ENCODE measurements at places on chromosomes 5 and 9. TPM values are rescaled to one million over a fixed set of nuclear protein-coding genes. Genes with fewer than 3 reads are reported as not detected.

DNA sequence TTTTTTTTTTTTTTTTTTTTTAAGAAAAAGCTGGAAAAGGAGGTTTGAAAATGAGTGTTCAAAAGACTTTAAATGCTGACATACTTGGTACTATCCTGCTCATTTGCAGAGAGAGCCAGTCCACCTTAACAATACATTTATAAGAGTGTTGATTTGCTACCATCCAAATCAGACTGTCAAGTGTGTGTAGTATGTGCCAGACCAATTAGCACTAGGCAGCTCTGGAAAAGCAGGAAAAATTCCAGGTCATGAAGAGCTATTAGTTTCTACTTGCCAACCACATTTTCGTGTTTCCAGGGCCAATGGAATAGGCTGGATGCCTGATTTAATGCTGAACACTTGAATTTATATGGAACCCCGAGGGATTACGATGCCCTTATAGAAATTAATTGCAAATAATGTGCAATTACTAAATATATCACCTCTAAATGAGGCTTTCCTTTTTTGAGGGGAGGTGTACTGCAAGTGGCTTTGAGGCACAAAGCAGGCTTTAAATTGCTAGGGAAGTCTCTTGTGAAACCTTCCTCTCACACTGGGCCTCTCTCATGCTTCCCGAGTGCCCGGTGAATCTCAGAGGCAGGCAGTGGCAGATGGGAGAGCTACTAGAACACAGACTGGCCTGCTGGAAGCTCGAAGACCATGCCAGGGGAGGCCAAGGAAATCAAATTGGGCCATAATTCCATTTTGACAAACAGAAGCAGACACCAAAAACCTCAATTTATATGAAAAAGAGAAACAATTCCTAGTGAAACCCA, 178.7 kb downstream of the PPP2R2B start:
- no peak overlapping the region for H3K27ac ChIP-seq
- no peak for DNase-seq
- no peak overlapping the region for H3K4me3 ChIP-seq
- no peaks in the 10 kb centered on the region for H3K36me3 ChIP-seq
- peaks cover 16% of the 10 kb centered on the region for H3K4me1 ChIP-seq

DNA sequence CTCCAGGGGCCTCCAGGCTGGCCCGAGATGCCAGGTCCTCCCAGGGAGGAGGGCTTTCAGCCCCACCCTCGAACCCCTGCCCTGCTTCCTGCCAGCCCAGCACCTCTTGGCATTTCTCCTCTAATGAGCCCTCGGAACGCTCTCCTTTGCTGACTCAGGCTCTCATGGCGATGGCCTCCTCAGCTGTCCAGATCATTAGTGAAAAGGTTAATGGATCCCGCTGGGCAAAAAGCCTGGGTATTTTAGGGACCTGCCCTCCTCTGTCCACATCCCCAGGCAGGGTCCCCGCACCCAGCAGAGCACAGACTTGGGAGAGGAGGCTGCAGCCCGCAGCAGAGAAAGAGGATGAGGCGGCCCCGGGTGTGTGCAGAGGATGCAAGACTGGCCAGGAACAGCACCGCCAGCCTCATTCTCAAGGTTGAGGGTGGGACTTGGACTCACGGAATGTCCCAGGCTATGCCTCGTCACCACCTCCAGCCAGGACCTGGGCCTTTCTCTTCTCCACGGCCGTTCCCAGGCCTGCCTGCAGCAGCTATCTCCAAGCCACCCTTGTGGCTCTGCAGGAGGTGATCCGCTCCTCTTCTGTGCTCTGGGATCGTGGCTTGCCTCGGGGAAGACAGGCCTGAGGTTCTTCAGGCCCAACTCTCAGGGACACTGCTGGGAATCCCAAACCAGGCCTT, 23.0 kb upstream of the ADAMTS2 start:
- H3K4me3 ChIP-seq, result no peak overlapping the region
- no peaks in the 10 kb centered on the region for H3K27me3 ChIP-seq

- H3K27ac ChIP-seq, result no peak overlapping the region
- no peak overlapping the region for H3K4me3 ChIP-seq
- H3K36me3 ChIP-seq, result no peaks in the 10 kb centered on the region
- H3K4me1 ChIP-seq, result no peaks in the 10 kb centered on the region
- no peak for DNase-seq
These were observed 205.6 kb upstream of the GDNF start for GRCh38 chr5:38045446-38045845.

DNA sequence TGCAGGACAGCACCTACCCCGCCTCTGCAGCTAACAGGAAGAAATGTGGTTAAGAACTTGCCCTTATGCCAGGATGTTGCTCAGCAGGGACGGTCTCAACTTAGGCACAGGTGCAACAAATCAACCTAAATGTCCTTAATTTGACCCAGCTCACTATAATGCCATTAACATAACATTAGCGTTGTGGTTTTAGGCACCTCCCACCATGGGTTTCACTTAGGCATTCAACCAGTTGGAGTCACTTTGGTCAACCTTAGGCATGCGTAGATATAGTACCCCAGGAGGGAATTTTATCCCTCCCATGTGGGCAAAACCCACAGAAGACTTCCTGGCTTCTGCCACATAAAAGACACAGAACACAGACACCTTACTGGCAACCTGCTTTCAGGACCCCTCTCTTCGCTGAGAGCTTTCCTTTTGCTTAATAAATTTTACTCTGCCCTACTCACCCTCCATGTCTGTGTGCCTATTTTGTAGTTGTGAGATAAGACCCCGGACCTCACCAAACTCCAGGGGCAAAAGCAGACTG, 8.7 kb upstream of the ERAP1 start:
- DNase-seq, result no peak
- no peak overlapping the region for H3K27ac ChIP-seq
- H3K4me1 ChIP-seq, result no peaks in the 10 kb centered on the region
- H3K4me3 ChIP-seq, result no peak overlapping the region
- no peaks in the 10 kb centered on the region for H3K27me3 ChIP-seq
- H3K36me3 ChIP-seq, result no peaks in the 10 kb centered on the region

DNA sequence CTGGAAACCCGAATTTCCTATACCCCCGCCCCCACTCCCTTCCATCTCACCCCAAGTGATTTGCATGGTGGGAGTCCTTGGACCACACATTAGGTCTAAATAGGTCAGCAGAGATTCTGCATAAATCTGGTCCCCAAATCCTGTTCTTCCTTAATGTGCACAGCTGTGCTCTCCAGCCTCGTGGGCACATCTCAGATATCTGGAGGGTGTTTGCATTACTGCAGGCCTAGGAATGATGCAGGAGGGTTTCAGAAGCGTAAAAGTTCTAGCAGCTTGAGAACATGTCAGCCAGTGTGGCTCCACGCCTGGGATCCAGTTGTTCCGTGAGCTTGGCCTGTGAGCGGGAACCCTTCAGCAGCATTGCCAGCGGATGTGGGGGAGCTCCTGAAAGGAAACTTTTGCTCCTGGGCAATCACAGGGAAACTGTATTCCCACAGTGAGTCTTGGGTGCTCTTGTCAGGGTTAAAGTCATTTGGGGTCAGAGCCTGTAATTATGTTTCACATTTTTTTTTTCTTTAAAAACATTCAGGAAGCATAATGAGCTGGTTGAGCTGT, 12.9 kb downstream of the ARHGAP26 start:
- peaks cover 62% of the 10 kb centered on the region for H3K4me1 ChIP-seq
- H3K27me3 ChIP-seq, result no peaks in the 10 kb centered on the region
- no peaks in the 10 kb centered on the region for H3K36me3 ChIP-seq
- peak overlapping the region; percentile 59 for H3K27ac ChIP-seq
- H3K4me3 ChIP-seq, result no peak overlapping the region

DNA sequence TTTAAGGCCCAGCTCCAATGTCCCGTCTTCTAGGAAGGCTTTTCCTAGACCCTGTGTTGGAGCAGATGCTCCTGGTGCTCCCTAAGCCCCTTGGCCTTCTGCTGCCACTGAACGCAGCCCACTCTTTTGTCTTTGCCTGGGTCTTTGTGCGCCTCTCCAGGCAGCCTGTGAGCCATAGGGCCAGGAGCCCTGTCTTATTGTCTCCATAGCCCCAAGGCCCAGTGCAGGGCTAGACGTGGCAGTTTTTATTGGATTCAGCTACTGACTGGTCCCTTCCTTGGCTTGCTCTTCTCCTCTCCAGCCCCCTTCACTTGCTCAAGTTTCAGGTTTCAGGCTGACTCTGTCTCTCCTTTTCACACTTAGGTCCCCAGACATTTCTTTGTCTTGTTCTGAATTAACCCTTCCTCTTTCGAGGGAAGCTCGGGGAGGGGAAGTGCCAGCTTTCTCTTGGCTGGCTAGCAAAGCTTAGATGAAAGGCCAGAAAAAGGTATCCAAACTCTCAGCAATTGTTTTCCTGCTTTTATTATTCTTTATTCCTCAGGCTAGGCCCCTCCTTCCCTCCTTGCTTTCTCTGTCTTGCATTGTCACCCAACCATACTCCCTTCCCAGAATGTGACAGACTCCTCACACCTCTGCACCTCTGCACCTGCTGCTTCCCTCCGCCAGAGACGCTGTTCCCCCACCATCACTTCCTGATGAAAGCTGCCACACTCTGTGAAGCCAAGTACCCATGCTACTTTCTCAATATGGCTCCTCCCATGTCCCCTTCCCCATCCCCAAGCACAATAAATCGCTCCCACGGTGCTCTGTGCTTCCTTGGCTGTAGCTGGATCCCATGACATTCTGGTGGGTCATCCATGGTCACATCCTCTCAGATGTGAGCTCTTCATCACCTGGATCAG, 101.6 kb upstream of the CPEB4 start:
- H3K4me3 ChIP-seq, result no peak overlapping the region
- H3K4me1 ChIP-seq, result peaks cover 12% of the 10 kb centered on the region
- DNase-seq, result no peak
- H3K36me3 ChIP-seq, result no peaks in the 10 kb centered on the region

DNA sequence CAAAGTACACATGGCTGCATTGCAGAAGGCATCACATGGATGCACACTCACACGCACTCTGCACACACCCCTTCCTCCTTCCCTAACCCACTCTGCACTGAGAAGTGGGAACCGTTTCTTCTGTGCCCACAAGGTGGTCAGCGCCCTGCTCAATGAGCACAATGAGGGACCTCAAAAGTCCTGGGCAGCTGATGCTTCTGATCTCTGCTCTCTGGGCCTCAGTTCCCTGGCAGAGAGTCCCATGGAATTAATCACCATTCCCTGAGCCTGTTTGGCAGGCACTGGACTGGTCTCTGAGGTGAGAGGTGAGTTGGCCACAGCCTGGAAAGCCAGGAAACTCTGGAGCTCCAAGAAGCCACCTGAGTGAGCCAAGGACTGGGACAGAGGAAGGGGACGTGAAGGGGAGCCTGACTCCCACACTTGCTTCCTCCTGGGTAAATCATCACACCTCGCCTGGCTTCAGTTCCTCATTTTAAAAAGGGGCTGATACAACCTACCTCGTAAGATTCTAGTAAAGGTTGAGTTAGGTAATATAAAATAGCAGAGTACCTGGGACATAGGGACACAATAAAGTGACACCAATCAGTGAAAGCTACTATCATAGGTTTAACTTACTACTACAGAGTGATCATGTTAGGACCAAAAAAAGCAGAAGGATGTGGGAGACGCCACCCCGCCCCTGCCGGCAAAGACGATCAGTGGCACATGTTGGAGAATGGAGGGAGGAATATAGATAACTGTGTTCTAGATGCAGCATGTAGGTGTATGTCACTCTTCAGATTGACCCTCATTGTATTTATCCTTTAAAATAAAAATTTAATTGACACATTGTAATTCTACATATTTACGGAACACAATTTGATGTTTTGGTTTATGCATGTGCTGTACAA, 21.1 kb upstream of the IGFBPL1 start:
- H3K27me3 ChIP-seq, result no peaks in the 10 kb centered on the region
- H3K27ac ChIP-seq, result no peak overlapping the region
- H3K36me3 ChIP-seq, result no peaks in the 10 kb centered on the region
- no peaks in the 10 kb centered on the region for H3K4me1 ChIP-seq
- no peak overlapping the region for H3K4me3 ChIP-seq

GRCh38 chr5:16894236-16895057, 41.6 kb downstream of the MYO10 start:
- no peak overlapping the region for H3K4me3 ChIP-seq
- H3K4me1 ChIP-seq, result peaks cover 16% of the 10 kb centered on the region
- H3K27ac ChIP-seq, result no peak overlapping the region
- DNase-seq, result no peak
- H3K27me3 ChIP-seq, result no peaks in the 10 kb centered on the region

- no peaks in the 10 kb centered on the region for H3K27me3 ChIP-seq
- no peaks in the 10 kb centered on the region for H3K4me1 ChIP-seq
- no peaks in the 10 kb centered on the region for H3K36me3 ChIP-seq
- no peak overlapping the region for H3K27ac ChIP-seq
These were observed 128.7 kb downstream of the SPOCK1 start for GRCh38 chr5:137370096-137371071.

DNA sequence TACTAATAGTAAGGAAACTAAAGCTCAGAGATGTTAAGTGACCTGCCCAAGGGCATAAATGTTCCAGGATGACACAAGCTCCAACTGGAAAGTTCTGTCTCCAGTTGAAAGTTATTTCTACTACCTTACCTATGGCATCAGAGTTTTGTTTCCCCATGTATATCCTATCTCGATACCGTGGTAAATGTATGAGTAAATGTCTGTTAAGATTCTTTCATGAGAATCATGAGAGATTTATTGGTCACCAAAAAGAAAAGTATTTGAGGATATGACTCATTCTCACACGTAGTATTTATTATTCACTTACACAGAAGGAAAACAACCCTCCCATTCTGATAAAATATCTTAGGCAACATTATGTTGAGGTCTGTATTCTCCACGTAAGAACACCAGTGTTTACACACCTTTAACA, 11.1 kb upstream of the SHOC1 start:
- H3K36me3 ChIP-seq, result no peaks in the 10 kb centered on the region
- H3K4me1 ChIP-seq, result no peaks in the 10 kb centered on the region
- no peak overlapping the region for H3K4me3 ChIP-seq
- no peaks in the 10 kb centered on the region for H3K27me3 ChIP-seq

DNA sequence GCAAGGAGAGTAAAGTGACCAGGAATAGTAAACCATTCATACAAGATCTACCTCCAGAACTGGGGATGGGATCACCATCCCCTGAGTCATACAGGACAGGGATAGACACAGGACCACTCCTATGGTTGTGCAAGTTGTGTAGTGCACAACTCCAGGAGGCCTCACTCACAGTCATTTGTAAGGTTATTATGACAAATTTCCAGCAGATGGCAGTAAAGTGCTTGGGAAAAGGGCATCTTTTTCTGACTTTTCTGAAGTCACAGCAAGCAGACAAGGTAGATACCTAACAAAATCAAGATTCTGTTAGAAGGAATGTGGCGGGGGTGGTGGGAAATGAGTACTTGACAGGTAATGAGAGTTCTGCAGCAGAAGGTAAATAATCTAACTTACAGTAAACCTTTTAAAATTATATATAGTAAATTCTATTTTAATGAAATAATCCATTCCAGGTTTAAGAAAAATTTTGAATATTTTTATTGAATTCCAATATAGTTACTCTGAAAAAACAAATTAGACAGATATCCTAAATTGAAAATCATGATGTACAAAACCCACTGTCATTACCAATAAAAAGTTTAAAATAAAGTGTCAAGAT, 16.7 kb upstream of the KIF27 start:
- H3K27ac ChIP-seq, result no peak overlapping the region
- H3K27me3 ChIP-seq, result no peaks in the 10 kb centered on the region
- DNase-seq, result no peak

- H3K4me1 ChIP-seq, result no peaks in the 10 kb centered on the region
- DNase-seq, result no peak
- H3K27ac ChIP-seq, result no peak overlapping the region
- H3K4me3 ChIP-seq, result no peak overlapping the region
These were observed 3.9 kb upstream of the IL5 start for GRCh38 chr5:132547269-132547668.

GRCh38 chr5:160773646-160774410, 78.2 kb downstream of the ATP10B start:
- H3K36me3 ChIP-seq, result no peaks in the 10 kb centered on the region
- no peaks in the 10 kb centered on the region for H3K27me3 ChIP-seq
- no peak overlapping the region for H3K27ac ChIP-seq
- no peak overlapping the region for H3K4me3 ChIP-seq

LIX1 gene
- total RNA-seq, result 2.4 TPM

SHOC1 gene
- not detected for total RNA-seq

IFNA7 gene
- not detected for total RNA-seq

ARSI gene
- 1.5 TPM for total RNA-seq

SLC36A3 gene
- total RNA-seq, result not detected

FREM1 gene
- total RNA-seq, result 12.2 TPM

TLX3 gene
- total RNA-seq, result not detected
